Uterus (tissue), 4 donors: ENCODE measurements at places on chromosomes 11 and 22. TPM values are rescaled to one million over a fixed set of nuclear protein-coding genes. Genes with fewer than 3 reads are reported as not detected.
A peak's percentile ranks its signal among the peaks of the same experiment; 100 is the strongest.

DNA sequence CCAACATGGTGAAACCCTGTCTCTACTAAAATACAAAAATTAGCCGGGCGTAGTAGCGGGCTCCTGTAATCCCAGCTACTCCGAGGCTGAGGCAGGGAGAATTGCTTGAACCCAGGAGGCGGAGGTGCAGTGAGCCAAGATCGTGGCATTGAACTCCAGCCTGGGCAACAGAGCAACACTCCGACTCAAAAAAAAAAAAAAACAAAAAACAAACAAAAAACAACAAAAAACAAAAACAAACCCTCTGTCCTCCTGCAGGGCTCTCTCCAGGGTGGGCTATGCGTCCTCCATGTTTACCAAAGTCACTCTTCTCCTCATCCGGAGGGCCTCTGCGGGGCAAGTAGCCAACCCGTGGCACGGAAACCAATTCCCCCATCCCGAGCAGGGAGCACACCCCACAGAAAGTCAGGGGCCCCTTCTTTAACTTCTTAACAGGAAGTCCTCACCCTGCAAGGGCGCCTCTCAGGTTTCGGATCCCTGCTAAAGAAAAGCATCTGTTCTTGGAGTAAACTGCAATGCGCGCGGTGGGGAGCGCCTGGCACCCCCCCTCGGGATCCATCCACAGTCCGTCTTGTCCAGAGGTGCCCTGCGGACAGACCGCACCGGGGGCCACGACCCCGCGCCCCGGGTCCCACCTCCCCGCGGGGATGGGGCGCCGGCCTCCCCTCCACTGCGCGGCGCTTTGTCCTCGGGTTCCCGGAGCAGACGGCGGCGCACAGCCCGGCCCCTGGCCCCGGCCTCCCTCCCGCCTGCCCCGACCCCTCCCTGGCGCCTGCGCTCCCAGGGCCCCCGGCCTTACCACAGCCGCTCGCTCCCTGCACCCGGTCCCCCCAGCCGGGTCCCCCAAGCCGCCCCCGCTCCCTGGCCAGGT, 712 bp downstream of the CERK start:
- no peak for DNase-seq

- DNase-seq = no peak
These were observed 14.7 kb upstream of the TREH start for GRCh38 chr11:118694185-118694584.

GRCh38 chr22:31321421-31321820, 24.7 kb downstream of the PATZ1 start:
- no peak for DNase-seq

APOBEC3C gene
- 48.2 TPM for total RNA-seq

GRCh38 chr22:48711669-48712068, 1116.0 kb downstream of the BRD1 start:
- DNase-seq = no peak

DNA sequence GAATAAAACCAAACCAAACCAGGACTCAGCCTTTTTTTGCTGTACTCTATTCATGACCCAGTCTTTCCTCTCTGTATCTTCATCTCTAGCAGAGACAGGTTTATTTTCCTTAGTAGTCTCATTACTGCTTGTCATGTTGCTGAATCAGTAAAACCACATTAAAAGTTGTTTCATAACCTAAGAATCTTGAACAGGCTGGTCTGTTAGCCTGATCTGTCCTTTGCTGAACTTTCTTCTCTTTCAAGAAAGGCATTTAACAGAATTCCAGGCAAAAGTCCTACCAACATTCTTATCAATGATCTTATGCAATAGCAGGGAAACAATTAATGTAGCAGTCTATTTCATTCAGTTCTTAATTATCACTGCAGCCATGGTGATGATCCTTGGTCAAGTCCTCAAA, 197.7 kb downstream of the CASP12 start:
- no peak for DNase-seq

FAM111B gene
- total RNA-seq = not detected

SLC22A12 gene
- not detected for total RNA-seq

MMP13 gene
- total RNA-seq = not detected

DNA sequence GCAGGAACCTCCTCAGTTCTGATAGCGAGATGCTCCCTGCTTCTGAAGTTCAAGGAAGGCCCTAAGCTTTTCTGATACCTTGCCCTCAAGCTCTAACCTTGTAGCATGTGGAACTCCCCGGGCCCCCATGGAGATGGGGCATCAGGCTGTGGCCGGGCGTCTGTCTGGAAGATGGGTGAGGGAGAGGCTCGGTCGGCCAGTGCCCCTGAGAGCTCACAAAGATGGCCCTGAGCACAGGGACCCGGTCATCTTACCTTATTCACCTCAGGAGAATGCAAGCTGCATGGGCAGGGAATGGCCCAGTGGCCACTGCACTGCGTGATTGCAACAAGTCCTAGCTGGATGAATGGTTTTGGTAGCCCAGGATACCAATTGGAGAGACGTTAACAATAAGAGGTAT, 830.3 kb downstream of the TBC1D22A start:
- no peak for DNase-seq

DNA sequence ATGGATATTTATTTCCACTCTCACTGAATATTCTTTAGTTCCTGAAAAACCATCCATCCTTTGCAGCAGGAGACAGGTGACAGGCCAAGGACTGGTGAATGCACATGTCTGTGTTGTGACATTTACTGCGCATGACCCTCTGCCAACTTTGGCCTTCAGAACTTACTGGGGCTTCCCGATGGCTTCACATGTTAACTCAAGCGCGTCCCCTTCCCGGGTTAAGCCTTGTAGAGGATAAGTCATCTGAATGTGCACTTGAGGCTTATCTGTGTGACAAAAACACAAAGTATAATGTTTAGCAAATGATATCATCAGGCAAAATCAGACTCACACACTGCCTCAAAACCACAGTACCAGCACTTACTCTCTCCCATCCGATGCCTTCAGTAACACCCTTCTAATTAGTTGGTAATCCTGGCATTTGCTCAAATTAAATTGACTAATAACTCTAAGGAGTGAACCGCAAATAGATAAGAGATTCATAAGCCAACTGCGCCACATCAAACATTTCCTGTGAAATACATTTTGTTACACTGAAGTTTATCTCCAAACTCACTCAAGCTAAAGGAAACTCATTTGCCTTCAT, 286.4 kb downstream of the CADM1 start:
- DNase-seq = no peak

DNA sequence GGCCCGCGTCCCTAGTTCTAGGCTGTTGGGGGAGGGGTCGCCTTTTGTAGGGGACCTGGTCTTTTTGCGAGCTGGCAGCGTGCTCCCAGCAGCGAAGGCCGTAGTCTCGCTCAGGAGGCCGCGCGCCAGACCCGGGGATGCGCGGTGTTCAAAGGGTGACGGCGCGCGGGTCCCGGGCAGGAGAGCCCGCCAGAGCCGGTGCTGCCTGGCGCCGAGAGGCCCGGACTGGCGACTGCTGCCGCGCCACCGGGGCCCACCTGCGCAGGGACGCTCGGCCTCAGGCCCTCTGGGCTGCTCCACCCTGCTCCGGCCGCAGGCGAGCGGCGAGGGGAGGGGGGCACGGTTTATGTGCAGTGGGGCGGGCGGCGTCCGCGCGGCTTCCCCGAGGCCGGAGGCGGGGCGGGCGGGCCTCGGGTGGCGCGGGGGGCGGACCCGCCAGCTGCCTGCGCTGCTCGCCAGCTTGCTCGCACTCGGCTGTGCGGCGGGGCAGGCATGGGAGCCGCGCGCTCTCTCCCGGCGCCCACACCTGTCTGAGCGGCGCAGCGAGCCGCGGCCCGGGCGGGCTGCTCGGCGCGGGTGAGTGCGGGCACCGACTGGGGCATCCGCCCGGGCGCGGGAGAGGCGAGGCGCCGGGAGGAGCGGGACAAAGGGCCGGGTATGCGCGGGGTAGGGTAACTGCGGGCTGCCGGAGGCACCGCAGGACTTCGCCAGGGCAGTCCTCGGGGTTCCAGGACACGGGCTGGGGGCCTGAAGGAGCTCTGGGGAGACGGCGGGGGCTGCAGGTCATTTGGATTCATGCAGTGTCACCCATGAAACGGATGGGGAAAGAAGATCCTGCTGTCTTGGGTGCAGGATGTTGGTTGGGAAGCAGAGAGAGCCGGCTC, at the start of gene PRSS23:
TSS of gene PRSS23 (plus strand) at position 467 of the 884 bp plus-strand sequence. CDS start 7,102 bp downstream, outside the sequence.
- DNase-seq = peak; percentile 76

DNA sequence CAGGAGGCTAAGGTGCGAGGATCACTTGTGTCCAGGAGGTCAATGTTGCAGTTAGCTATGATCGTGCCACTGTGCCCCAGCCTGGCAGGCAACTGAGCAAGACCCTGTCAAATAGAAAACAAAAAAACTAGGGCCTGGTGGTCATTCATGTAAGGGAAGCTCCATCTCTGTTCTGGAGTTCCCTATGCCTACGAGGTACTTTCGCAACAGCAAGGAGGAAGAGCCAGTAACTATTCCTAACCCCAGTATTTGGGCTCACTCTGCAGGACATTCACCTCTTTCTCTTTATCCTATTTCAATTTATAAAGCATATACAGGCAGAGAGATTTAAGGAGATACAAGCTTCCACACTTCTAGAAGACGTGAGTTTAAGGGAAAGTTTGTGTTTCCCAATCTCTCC, 46.6 kb downstream of the RDX start:
- no peak for DNase-seq

- no peak for DNase-seq
These were observed 12.6 kb upstream of the COX8A start for GRCh38 chr11:63961608-63962412.

RFPL3 gene
- total RNA-seq = not detected

PPM1F gene
- 67.3 TPM for total RNA-seq

SIRT3 gene
- total RNA-seq = 2.0 TPM

GRCh38 chr11:122007601-122008071, 108.4 kb downstream of the BLID start:
- peak; percentile 50 for DNase-seq

DNA sequence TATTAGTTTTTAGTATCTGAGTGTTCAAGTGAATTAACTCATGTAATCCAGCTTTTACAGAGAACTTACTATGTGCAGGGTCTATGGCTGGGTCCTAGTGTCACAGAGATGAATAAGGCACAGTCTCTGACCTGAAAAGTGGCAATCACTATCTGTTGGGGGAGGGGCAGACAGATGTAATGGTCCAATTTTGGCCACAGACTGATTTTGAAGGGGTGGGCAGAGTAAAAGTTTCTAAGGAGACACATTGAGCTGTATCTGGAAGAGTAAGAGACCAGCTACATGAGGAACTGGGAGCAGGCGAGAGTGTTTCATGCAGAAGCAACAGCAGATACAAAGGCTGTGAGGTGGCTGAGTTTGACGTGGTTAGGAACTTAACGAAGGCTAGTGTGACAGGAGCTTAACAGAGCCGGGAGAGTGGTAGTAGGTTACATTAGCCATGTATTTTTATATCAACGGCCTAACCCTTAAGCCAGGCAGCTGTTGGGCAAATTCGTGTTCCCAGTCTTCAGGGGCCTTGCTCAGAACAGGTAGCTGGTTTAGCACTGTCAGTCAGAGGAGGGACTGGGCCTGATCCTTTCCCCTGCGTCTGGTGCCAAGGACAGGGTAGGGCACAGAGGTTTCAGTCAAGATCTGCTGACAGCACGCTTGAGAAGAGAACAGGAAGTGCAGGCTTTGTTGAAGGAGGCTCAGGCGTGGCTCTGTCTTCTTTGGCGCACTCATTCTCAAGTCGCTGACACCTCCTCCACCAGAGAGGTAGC, 1.4 kb upstream of the STIM1 start:
- peak; percentile 28 for DNase-seq

DNA sequence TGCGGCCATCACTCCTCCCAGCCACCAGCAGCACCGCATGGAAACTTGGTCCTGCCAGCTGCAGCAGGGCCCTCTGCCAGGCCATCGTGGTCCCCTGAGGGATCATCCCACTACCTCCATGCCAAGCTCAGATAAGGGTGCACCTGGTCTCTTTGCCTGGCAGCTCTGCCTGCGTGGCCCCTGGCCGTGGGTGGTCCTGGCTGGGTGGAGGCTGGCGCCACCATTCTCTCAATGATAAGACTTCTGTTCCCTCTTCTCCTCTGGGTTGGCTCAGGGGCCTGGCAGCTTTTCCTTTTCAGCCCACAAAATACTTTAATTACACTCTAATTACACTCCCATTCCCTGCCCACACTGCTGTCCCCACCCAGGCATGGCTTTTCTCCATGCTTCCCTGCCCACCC, 26.8 kb upstream of the TSKU start:
- DNase-seq = no peak

- DNase-seq = no peak
These were observed 125.0 kb downstream of the CCDC81 start for GRCh38 chr11:86499723-86500129.

DNA sequence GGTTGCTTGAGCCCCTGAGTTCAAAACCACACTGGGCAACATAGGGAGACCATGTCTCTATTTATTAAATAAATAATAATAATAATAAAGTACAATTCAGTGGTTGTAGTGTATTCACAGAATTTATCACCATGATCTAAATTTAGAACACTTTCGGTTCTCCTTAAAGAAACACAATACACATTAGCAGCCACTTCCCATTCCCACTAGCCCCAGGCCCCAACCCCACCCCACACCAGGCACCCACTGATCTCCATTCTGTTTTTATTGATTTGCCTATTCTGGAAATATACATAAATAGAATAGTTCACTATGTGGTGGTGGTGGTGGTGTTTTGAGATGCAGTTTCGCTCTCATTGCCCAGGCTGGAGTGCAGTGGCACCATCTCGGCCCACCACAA, 45.7 kb downstream of the BCL2L13 start:
- DNase-seq = no peak

- DNase-seq = no peak
These were observed 303.5 kb downstream of the TBC1D22A start for GRCh38 chr22:47065756-47066615.

DNA sequence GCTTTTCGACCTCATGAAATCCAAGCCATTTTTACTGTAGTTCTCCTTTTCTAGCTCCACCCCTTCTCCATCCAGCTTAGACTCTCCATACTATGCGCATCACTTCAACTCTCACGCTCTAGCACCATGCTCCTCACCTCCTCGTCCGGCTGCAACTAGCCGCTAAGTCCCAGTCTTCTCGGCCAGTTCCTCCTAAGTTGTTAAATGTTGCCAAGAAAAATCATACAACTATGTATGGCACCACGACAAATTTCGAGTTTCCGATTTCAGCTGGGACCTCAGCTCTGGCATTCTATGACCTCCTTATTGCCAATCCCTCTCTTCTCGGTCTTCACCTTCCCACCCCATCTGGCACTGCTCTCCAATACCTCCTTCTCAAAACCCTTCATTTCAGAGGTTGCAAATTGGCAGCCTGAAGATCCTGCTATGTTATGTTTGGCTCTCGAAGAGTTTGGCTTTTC, 1.0 kb downstream of the ZNF70 start:
- DNase-seq = no peak

SOX6 gene
- total RNA-seq = 8.5 TPM

FAM111A gene
- total RNA-seq = 23.2 TPM
